ENCODE measurements at places on chromosomes 2 and 18.

DNA sequence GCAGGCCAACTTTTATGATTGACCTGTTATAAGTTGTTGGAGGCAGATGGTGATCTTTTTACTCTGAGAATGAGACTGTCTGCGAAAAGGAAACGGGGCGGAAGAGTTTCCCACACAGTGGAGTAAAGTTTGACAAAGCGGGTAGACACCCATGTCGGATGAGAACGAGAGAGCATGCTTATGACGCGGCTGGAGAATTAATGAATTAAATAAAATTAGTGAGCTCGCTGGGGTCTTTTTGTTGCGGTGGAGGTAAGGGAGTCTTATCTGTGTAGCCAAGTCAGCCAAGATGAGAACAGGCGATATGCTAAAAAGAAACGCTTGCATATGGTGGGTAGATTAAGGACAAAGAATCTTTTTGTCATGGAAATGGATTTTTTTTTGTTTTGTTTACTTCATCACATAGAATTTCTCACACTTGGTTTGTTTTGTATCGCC is 1.8 kb downstream of the SALL3 start:
- DNase-seq = no peak

DNA sequence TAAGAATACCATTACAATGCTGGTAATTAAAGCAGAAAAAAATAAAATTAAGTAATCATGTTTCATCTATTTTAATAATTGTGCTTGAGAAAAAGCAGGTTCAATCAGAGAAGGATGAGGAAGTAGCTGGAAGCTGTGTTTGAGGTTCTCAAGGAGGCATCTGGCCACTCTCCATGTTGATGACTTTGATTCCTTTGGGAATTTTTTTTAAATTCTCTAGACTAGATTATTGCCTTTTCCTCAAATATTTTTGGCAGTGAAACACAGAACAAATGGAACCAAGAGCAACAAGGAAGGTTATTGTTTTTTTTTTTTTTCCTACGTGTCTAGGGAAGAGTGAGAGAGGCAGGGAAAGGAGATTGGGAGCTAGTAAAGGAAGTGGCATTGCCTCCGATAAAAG is 99.9 kb upstream of the NRP2 start:
- DNase-seq = no peak

- no peak for DNase-seq
These were observed 8.7 kb upstream of the TXNDC2 start for GRCh38 chr18:9876867-9877654.

DNA sequence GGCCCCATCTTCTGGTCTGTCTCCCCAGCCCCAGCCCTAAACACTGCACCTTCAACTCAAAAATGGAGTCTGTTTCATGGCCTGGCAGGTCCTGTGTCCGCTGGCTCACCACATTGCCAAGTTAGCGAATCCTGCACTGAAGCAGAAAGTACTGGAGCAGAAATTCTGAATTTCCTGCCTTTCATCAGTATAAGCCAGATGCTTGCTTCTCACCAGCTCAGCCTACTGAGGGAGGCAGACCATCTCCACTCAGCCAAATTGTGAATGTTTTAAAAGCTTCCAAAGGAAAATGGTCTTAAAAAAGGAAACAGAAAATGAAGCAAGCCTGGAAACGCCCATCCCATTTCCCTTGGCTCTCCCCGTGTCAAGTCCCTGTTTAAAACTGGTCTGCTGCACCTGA is 157.8 kb downstream of the C1D start:
- DNase-seq = no peak

DNA sequence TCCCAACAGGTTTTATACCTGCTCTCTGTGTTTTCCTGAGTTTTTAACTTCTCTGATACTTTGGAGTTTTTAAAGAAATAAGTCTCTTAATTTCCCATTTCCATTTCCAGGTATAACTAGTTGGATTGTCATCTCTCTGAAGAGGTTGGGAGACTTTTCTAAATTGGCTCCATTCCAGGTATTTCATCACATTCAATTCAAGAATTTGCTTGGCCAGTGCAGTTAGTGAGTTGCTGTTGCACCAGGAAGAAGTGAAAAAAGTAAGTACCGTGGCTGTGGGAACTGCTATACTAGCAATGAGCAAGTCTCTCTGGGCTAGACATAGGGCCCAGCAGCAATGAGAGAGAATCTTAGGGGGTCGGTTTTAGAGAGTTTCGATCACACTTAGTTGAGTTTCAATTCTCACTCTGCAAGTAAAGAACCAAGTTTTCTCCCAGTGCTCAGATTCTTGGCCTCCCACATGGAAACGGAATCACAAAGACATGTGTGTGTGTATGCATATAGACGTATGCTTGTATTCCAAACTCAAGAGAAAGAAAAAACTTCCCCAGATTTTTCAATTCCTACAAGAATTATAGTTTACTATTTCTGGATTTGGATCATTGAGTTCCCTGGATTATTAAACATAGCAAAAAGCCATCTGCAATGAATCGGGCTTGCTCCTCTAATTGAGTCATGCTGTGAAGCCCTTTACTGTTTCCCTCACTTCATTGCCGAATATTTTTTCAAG is 894.4 kb downstream of the BCL11A start:
- DNase-seq = no peak

DNA sequence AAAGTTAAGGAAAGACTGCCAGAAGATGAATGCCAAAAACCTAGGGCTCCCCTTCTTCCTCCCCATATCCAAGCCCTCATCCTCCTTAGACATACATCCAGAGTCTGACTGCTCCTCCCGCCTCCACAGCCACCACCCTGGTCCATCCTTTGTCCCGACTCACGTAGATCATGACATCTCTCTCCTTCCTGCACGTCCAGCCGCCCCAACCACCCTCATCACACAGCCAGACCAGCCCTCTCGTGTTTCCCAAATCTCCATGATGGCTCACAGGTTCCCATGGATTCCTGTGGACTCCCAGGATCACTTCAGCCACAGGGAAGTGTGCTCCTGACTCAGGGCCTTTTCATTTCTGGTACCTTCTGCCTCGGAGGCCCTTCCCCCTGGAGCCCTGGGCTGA is 47.8 kb upstream of the CAB39 start:
- no peak for DNase-seq

DNA sequence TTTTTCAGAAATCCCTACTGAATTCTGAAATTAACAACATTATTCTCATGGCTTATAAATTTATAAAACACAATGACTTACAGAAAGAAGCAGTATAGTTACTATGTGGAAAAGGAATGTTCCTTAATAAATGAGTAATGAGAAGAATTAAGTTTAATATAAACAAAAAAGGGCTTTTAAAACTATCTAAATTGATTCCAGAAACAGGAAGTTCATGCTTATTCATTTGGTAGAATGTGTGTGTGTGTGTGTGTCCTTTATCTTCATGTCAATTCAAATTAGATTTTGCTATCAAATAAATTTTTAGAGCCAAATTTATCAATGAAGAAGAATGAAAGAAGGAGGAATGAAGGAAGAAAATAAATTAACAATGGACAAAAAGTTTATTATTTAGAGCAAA is 440.8 kb upstream of the LRRTM4 start:
- no peak for DNase-seq

- DNase-seq = no peak
These were observed 162.1 kb downstream of the ZEB2 start for GRCh38 chr2:144357623-144358373.

- DNase-seq = no peak
These were observed 23.0 kb upstream of the BIN1 start for GRCh38 chr2:127129937-127130336.

- DNase-seq = no peak
These were observed 2.1 kb upstream of the TCF7L1 start for GRCh38 chr2:85131116-85131515.

- no peak for DNase-seq
These were observed 126.6 kb upstream of the PDE1A start for GRCh38 chr2:182553483-182553882.

Measured in stimulated activated CD4-positive, alpha-beta T cell treated with anti-CD3 and anti-CD28 coated beads, Interleukin-1b, Interleukin-23, amount 100 ng/mL, for 4 hours (primary cell).